ENCODE measurements at places on chromosomes 4 and X.

GRCh38 chr4:110503270-110504083 lies 27.5 kb downstream of the ENPEP start:
- DNase-seq, result no peak

GRCh38 chr4:78423790-78424189 lies 127.8 kb upstream of the ANXA3 start:
- no peak for DNase-seq

DNA sequence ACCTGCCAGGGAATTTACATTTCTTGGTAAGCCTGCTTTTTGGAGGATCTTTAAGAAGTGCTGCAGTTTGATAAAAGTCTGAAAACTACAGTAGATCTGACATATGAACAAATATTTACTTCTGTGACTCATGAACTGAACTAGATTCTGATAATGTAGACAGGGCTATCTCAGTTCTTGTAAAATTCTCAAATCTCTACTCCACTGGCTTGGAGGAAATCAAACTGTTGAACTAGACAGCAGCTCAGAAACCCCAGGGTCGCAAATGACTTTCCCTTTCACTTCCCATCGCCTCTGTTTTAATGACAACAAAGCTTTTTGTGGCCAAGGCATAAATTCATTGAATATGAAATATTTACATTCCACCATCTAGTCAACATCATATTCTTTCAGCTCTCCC lies 15.4 kb upstream of the OCIAD1 start:
- DNase-seq, result no peak

DNA sequence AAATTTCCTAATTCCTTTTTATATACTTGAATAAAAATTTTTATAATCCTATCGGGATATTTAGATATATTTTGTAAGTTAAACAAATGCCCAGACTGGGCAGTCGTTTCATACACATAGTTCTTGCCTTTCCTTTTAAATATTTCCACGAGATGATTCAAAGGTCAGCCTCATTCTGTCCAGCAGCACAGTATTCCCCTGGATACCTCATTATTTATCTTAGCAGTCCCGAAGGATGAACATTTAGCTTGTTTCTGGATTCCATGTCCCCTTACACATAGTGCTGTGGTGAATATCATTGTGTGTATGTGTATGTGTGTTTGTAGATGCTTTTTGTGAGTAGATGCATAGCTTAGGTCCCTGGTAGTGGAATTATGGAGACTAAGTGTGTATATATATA lies 38.3 kb downstream of the RAPGEF2 start:
- DNase-seq, result no peak

DNA sequence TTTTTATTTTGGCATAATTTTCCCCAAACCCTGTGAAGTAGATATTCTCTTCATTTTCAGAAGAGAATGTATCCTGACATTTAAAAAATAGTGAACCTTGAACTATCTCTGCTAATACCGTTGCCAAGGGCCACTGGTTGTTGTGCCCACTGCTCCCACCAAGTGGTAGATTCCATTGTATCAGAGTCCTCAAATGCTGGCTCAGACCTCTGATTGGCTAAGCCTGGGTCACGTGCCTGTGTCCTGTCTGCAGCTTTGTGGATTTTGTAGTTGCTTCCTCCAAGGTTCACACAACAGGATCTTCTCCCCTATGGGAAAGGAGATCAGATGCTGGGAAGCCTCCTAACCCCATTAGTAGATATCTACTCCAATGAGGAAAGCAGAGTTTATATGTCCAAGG lies 104.8 kb upstream of the CASK start:
- no peak for DNase-seq

DNA sequence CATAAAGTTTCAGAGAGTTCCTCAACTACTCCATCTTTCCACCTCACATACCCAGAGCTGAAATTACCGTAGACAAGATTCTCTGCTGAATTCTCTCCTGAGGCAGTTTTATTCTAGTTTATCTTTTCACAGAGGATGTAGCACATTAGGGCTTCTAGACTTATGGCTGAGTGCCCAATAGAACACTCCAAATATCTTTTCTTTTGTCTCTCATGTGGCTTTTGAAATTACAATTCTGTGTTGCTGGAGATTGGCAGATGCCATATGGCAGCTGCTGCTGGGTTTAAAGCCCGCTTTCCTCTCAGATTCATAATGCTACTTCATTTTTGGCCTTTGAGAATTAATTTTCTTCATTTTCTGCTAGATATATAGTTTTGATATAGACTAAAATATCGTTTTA lies 107.6 kb upstream of the BANK1 start:
- DNase-seq, result no peak

DNA sequence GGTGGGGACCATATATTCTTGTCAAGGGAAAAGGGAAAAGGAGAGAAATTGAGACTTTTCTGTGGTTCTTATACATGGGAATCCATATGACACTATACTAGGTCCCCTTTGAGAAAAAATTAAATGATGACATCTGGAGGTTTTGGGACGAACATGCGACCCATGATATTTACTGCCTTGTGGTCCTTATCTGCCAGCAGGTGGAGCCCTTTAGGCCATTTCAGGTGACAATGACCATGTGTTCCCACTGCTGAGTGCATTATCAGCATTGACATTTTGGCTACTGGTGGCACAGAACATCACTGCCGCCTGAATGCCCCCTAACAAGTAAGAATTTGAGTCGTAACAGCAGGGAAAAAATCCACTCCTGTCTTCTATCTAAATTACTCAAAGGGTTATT lies 843.4 kb downstream of the FSTL5 start:
- no peak for DNase-seq

DNA sequence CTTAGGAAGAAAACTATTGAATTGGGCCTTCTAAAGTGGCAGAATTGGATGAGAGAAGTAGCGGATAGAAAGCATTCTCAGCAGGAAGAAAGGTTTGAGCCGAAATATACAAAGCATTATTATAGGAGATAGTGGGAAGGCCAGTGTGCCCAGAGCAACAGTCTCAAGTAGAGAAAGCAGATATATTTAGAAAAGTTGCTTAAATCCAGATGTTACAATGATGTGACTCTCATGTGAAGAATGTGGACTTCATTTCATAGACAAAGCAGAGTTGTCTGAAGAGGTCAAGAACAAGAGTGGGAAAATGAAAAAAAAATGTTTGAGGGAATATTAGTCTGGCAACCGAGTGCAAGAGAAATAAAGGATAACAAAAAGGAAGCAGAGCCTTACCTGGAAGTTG lies 66.9 kb downstream of the SYNPO2 start:
- no peak for DNase-seq

GRCh38 chr4:183348706-183349659 lies 26.8 kb upstream of the CLDN24 start:
- no peak for DNase-seq

DNA sequence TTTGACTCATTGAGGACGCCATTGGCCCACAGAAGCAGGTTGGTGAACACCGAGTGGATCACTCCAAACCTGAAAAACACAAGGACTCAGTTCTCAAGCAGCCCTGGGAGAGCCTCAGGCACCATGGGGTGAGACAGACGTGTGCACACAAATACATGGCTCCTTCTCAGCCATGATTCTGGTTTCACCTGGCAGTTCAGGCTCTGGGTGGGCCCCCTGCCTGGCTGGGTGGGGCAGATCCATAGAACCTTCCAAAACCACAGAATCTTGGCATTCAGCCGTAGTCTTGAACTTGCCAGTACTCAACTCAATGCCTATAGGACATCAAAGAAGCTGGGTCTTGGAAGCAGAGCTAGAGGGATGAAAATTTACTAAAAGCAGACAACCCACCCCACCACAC lies 24.2 kb downstream of the OTOP1 start:
- no peak for DNase-seq

DNA sequence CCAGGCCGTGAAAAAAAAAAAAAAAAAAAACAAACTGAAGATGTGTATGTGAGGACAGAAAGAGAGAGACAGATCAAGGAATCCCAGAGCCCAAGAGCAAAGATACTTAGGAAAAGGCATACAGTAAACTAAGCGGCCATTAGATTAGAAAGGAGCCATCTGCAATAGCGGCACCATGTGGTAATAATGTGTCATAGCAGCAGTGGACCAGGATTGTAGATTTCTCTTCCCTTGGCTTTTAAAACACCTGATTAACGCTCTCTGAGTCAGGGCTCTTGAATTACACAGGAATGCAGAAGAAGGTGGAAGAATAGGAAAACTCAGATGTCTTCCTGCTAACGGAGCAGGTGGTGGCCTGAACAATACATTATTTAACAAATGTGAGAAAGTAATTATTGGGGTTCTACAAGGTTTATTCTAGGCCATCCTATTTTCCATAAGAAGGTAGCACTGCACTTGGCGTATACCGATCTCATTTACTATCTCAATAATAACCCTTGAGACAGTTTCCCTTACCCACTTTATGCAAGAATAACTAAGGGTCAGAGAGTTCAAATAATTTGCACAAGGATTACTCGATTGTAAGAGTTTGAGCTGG lies 182.7 kb downstream of the KCNIP4 start:
- DNase-seq, result no peak

GRCh38 chrX:123477673-123478072 lies 255.2 kb downstream of the THOC2 start:
- DNase-seq, result no peak

DNA sequence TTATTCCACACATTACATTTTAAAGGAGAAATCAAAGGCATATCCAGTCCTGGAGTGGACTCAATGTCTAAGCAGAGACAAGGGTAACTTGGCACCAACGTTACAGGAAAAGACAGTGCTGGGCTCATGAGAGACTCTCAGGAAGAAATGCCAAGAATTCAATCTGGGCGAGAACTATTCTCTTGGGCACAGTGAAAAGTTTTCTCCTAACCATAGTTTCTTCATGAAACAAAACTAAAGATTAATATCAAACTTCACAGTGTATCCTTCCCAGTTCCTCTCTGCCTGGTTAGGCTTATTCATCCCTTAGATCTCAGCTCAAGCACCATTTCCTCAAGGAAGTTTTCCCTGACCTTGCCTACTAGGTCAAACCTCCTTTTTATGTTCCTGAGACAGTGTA lies 109.4 kb upstream of the TLL1 start:
- no peak for DNase-seq

DNA sequence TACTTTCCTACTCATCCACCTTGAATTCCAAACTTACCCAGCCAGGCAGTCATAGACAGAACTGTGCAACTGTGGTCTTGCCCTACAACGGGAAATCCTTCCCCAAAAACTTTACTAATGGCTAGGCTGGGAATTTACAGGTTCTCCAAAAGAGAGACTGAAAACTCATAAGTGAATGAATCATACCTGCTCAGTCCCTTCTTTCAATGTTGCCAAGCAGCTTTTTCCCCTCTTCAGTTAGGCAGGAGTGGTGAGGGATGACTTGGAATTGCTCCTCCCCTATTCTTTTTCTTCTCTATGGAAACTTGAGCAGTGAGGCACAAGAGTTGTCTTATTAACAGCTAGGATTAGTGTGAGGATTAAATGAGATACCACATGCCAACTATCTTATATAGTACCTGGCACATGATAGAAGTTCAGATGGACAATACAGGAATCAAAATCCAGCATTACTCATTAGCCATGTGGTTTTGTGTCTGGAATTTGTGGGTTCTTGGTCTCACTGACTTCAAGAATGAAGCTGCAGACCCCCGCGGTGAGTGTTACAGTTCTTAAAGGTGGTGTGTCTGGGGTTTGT lies 105.9 kb downstream of the TEX13A start:
- no peak for DNase-seq

GRCh38 chr4:1612278-1613098 lies 71.6 kb downstream of the FAM53A start:
- DNase-seq, result no peak

DNA sequence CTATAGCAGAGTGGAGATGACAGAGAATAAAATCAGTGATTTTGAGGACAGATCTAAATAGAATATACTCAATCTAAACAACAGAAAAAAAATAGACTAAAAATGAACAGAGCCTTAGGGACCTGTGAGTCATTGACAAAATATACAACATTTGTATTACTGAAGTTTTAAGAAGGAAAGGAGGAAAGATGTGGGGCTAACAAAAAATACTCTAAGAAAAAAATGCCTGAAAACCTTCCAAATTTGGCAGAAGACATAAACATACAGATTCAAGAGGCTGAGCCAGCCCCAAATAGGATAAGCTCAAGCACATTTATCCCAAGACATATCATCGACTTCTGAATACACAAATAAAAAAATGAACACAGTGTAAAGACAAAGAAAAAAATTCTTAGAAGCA lies 123.6 kb upstream of the INTU start:
- no peak for DNase-seq

- no peak for DNase-seq
Observed at GRCh38 chr4:31107362-31107761, 387.2 kb downstream of the PCDH7 start.

- DNase-seq, result no peak
Observed at GRCh38 chrX:129759576-129760061, 20.1 kb upstream of the SASH3 start.

- DNase-seq, result no peak
Observed at GRCh38 chr4:76022031-76022430, 1.3 kb downstream of the CXCL10 start.

- DNase-seq, result no peak
Observed at GRCh38 chr4:55912249-55912648, 36.5 kb upstream of the CEP135 start.

GRCh38 chr4:8493484-8493883 lies 52.9 kb downstream of the TRMT44 start:
- DNase-seq, result no peak

DNA sequence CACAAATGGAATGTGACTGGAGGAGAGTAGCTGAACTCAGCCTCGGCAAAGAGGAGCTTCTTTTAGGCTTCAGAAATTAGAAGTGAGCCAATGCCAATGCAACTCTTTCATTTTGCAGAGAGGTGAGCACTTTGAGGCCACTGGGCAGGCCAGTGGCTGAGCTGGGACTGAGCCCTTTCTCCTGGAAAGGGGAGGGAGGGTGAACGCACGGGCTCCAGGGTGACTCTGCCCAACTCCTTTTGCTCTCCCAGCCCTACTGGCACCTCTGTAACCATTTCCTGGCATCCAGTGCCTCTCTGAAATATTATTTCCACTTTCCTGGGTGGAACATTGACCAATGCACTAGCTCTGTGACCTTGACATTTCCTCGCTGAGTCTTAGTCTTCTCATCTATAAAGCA lies 88.1 kb downstream of the SLC2A9 start:
- no peak for DNase-seq

DNA sequence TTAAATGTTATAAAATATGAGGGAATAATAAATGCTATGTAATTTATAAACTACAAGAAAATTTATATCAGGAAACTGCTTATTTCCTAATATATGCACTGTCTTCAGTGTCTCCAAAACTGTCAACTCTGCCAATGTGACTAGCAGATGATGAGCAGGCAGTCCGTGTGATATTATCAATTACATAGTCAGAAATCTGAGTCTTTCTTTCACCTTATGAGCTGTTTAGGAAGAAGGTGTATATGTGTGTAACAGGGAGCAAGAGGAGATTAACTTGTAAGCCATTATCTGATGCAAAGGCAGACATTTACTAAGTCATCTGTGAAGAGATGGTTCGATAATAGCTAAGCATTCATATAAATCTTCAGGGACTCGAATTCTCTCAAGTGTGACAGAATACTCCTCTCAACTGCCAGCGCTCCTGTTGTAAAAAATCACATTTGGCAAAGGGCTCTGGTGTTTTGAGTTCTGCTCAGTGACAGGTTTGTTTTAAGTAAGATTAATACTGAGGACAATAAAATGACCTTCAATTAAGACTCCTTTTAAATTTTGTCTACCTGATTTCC lies 79.7 kb downstream of the SNCA start:
- no peak for DNase-seq
